Left cardiac atrium (tissue), 4 donors: ENCODE measurements at places on chromosomes 7 and 10. TPM values are rescaled to one million over a fixed set of nuclear protein-coding genes. Genes with fewer than 3 reads are reported as not detected.

ZNF365 gene
- total RNA-seq, result 3.7 TPM

DNA sequence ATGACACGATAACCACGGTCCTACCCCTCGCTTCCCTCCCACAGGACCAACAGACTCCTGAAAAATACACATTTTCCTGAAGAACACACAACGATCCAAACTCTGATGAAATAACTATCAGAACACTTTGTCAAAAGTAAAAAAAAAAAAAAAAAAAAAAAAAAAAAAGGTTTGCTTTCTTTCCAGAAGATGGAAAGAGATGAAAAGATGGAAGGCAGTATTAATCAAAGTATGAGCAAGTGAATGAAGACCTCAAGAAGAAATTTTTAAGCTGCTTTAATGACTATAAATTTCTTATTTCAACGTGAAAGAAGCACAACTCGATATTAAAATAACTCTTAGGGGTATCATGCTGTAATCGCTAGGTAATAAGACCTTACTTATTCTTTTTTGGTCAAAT is 202.3 kb downstream of the CHCHD3 start:
- no peak for DNase-seq

GRCh38 chr10:48531486-48531885 is 73.4 kb downstream of the ARHGAP22 start:
- no peak for DNase-seq

INTS15 gene
- 17.8 TPM for total RNA-seq

DNAH11 gene
- 3.6 TPM for total RNA-seq

- no peak for DNase-seq
Observed at GRCh38 chr7:35646289-35647023, 48.5 kb downstream of the HERPUD2 start.

RNF148 gene
- 0.35 TPM for total RNA-seq
